A549 treated with AZD2906 at 1 μM for 4 hours (cell line): ENCODE measurements at places on chromosomes 7 and 10. TPM values are rescaled to one million over a fixed set of nuclear protein-coding genes. Genes with fewer than 3 reads are reported as not detected.

KCND2 gene
- not detected in 5 replicates for total RNA-seq

CRYGN gene
- not detected in 5 replicates for total RNA-seq

GSTO2 gene
- 1.5 to 2.2 TPM (median 1.8 TPM) in 5 replicates for total RNA-seq

VWA2 gene
- 0.03 to 0.06 TPM (median 0.03 TPM) in 4 of 5 replicates, not detected in the other for total RNA-seq

ERVW-1 gene
- total RNA-seq = 0.07 TPM in 1 of 5 replicates, not detected in the others

RTKN2 gene
- total RNA-seq = 0.75 to 1.0 TPM (median 0.85 TPM) in 5 replicates

HOXA6 gene
- 1.1 to 1.8 TPM (median 1.4 TPM) in 5 replicates for total RNA-seq

FKBP6 gene
- total RNA-seq = not detected in 5 replicates

C10orf67 gene
- 0.05 to 0.19 TPM (median 0.09 TPM) in 4 of 5 replicates, not detected in the other for total RNA-seq

NOS3 gene
- total RNA-seq = 0.30 to 0.69 TPM (median 0.58 TPM) in 5 replicates

IL15RA gene
- total RNA-seq = 1.8 to 3.2 TPM (median 2.3 TPM) in 5 replicates

AGR2 gene
- total RNA-seq = 95.6 to 172 TPM (median 133 TPM) in 5 replicates

ING3 gene
- total RNA-seq = 4.8 to 5.4 TPM (median 5.2 TPM) in 5 replicates

PSPH gene
- 19.7 to 31.0 TPM (median 23.3 TPM) in 5 replicates for total RNA-seq

NPTX2 gene
- total RNA-seq = 0.12 to 0.28 TPM (median 0.20 TPM) in 5 replicates

SLC26A4 gene
- total RNA-seq = 0.03 to 0.14 TPM (median 0.07 TPM) in 5 replicates

SEMA3A gene
- 3.1 to 5.2 TPM (median 4.0 TPM) in 5 replicates for total RNA-seq

MNX1 gene
- 3.2 to 4.8 TPM (median 4.8 TPM) in 5 replicates for total RNA-seq

SYPL1 gene
- 85.5 to 98.8 TPM (median 89.8 TPM) in 5 replicates for total RNA-seq

CYP2C8 gene
- total RNA-seq = not detected in 5 replicates

FFAR4 gene
- 0.04 to 0.14 TPM (median 0.09 TPM) in 5 replicates for total RNA-seq

PRPS1L1 gene
- not detected in 5 replicates for total RNA-seq

ACTL6B gene
- not detected in 5 replicates for total RNA-seq

ACSM6 gene
- not detected in 5 replicates for total RNA-seq

CDC14C gene
- 0.03 TPM in 1 of 5 replicates, not detected in the others for total RNA-seq

DGKI gene
- 0.19 to 0.49 TPM (median 0.23 TPM) in 5 replicates for total RNA-seq

PRKG1 gene
- total RNA-seq = 0.01 to 0.02 TPM (median 0.01 TPM) in 3 of 5 replicates, not detected in the others
